ENCODE measurements at places on chromosomes 11 and 22.

DNA sequence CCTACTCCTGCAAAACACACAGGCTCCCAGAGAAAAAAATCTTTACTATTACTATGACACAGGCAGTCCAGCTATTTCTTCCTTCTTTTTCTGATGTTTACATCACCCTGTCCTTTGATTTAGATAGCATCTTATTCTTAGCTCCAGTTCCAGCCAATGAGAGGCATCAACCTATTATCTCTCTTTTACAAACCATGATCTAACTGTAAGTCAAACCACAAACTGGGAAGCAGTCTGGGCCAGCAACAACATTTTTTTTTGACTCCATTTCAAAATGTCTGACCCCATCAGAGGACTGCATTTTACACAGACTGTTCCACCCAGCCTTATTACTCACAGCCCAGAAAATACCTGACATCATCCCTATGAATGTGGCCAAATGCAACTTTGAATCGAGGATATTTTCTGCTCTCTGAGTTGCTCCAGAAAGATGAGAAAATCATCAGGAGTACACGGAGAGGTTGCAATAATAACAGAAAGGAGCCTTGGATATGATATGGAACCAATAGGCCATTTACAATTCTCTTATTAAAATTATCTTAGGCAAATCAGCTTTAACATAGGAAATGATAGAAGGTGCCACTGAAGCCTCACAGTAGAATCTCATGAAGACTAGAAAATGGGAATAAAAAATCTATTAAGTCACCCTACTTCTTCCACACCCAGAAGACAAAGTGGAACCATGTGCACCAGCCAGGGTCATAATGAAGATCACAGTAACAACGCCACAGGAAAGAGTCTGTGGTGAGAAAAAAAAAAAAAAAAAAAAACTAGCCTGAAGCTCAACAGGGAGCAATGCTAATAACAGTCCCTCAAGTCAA is 21.2 kb downstream of the TBRG1 start:
- no peak for DNase-seq

DNA sequence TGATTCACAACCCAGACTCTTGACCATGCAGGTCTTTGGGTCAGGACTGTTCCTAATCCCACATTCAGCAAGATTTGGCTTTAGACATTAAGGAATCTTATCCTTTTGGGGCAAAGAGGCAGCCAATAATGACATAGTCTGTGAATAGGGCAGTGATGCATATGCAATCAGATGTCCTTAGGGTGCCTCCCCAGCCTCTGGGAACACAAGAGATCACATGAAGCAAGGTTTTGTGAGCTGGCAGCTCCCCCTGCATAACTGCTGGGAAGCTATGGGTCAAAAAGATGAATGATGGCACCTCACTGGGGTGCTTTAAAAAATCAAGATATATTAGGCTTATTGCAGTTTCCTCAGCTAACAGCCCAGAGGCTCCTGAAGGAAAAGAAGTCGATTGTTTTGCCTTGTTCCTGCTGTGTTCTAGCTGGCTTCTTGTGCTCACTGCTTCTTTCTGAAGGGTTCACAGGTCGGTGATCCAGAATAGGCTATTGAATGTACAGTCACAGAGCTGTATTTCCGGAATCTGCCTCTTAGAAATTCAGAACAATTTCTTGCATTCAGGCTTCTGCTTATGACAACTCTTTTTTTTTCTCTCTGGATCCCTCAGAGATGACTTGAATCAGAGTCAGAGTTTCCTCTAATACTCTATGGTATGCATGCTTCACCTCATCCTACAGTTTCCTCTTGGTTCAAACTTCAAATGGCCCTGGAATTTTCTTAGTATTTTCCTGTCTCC is 31.7 kb downstream of the INSC start:
- no peak for DNase-seq

- DNase-seq = no peak
Observed at GRCh38 chr11:9765320-9766101, 101.6 kb downstream of the SWAP70 start.

- DNase-seq = no peak
Observed at GRCh38 chr11:125175166-125175565, 10.6 kb downstream of the PKNOX2 start.

DNA sequence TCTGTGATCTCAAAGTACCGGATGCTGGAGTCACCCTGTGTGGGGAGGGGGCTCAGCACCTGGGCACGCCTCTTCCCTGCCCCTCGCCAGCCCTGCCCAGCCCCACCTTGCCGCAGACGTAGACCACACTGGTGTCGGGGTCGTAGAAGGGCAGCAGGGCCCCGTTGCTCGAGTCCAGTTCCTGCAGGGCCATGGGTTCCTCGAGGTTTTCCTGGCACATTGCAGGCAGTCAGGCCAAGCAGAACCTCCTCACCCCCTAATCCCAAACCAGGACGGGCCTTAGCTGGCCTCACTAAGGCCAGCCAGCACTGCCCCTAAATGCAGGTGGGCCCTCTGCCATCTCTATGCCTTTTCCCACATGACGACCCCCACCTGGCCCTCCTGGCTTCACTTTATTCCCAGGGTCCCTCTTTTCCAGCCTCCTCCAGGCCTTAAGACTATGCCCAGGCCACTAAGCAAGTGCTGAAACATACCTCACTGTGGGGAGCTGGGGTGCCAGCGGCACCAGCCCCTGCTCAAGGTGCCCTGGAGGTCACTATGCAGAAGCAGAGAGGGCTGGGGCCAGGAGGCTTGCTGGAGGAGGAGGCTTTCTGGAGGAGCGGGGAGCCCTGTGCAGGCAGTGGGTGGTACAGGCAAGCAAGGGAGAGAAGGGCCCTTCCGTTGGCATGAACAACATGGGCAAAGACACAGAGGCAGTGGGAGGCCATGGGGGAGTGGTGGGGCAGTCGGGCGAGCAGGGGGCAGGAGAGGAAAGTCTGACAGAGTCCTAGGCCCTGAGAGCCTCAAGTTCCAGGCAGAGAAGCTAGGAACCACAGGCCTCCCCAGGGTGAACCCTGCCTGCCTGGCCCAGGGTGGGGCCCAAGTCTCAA is 2.8 kb downstream of the CORO1B start:
- DNase-seq = no peak

DNA sequence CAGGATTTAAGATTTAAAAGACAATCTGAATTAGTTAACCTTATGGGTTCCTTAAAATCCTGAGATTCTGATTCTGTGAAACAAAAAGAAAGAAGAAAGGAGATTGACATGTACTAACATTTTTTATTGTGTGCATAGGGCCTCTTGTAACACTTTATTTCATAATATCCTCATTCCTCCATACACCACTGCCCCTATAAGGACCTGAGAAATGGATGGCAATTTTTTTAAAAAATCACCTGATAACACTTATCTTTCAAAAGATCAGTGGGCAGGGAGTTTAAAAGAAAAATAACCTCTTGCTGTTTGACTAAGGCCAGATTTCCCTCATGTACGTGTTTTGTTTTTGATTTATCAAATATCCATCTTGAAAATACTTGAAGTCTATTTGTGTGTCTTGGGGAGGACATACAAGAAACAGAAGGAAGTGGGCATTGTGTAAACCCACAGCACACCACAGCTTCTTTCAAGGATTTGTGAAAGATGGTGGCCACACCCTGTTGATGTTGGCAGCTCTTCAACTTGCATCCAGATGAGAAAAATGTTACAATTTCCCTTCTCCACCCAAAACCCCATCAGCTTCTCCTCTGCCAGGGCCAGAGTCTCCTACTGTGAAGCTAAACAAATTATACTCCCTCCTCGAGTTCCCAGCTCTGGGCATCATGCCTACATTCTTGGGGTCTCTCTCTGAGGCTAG is 35.0 kb upstream of the MPEG1 start:
- no peak for DNase-seq

DNA sequence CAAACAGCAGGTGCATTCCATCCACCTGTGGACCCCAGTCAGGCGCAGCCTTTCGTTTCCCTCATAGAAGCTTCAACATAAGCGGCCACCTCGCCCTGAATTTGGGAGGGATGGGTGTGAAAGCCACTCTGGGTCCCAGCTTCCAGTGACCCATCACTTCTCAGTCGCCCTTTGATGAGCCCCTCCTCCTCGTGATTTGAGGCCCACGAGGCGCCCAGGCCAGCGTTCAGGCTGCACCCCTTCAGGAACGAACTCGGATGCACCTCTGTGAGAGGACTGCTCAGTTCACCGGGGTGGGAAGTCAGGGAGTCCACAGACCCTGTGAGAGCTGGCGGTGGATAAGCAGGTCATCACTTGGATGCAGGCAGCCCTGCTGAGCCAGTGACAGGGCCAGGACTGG is 1118.2 kb downstream of the BRD1 start:
- no peak for DNase-seq

GRCh38 chr11:49505231-49505630 is 296.8 kb upstream of the FOLH1 start:
- no peak for DNase-seq

- DNase-seq = no peak
Observed at GRCh38 chr11:37504921-37505320, 906.9 kb upstream of the RAG2 start.

DNA sequence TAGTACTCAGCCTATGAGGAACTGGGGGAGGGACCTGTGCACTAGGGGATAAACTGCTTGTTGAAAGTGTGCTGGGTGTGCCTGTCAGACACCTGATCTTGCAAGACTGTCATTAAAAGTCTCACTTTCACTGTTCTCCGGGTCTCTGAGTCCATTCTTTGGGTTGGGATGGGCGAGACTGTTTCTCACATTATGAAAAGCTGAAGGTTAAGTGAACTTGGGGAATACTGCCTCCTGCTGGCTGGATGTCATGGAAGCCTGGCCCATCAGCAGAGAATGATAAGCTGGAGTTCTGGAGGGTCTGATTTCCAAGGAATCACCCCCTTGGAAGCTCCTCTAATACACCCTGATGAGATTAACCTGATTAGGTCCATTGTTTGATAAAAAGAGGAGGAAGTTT is 9.0 kb upstream of the VPREB1 start:
- DNase-seq = no peak

DNA sequence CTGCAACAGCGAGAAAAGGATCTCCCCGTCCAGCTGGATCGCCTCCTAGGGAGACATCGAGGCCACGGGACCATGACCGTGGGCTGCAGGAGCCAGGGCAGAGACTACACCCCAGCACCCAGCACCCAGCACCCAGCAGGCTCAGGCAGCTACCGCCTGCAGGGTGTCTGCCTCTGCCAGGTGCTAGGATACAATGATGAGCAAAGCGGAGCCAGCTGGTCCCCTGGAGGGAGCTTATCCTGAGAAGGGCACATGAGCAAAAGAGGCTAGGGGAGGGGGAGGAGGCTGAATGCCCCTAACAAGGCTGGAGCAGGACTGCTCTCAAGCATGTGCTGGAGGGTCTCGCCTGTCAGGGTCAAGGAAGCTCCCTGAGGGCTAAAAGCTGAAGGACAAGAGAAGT is 4.8 kb upstream of the CASTOR1 start:
- no peak for DNase-seq

DNA sequence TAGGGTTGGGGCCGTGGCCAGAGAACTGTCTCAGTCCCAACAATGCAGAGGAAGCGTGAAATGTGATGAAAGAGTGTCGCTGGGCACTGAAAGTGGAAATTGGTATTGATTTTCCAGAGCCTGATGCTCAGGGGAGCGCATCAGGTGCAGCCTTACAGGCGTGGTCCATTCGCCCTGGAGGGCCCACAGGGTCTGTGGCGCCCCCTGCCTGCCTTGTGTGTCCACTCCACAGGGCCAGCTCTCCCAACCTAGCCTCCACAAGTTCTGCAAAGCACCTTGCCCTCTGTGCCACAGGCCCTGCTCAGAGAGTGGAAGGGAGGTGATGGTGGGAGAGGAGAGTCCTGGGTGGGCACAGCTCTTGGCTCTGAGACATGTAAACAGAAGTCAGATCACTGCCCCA is 54.9 kb upstream of the LMO1 start:
- DNase-seq = no peak

DNA sequence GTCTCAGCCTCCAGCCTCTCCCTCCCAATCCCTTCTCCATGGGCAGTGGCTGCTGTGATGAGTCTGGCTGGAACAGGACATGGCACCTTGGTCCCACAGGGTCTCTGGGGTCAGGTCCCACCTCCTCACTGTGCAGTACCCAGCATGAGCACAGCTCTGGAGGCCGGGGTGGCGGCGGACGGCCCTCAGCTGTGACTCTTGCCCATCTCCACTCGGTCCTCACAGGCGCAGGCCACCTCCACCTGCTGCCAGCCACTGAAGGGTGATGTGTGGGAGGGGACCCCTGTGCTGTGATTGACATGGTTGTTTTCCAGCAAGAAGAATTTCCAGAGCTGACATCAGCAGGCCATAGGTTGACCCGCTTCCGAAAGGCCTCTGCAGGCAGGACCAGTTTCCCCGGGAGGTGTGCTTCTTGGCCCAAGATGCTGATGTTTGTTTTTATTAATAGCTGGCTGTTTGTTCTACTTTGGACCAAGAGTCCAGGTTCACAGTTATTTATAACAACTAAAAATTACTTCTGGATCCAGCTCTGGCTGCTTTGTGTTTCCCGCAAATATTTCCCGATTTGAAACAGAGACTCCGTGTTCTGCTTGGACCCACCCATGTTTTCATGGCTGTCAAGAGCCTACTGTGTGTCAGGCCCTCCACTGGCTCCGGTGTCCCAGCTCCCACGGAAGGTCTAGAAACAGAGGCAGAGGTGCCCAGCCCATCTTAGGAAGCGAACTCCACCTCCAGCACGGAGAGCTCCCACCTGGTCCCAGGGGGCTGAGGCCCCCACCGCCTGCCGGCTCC is 45.7 kb downstream of the SCUBE1 start:
- no peak for DNase-seq

GRCh38 chr11:15617126-15617525 is 502.4 kb downstream of the INSC start:
- DNase-seq = no peak

GRCh38 chr11:65353900-65354264 is 669 bp upstream of the TIGD3 start:
- DNase-seq = no peak

DNA sequence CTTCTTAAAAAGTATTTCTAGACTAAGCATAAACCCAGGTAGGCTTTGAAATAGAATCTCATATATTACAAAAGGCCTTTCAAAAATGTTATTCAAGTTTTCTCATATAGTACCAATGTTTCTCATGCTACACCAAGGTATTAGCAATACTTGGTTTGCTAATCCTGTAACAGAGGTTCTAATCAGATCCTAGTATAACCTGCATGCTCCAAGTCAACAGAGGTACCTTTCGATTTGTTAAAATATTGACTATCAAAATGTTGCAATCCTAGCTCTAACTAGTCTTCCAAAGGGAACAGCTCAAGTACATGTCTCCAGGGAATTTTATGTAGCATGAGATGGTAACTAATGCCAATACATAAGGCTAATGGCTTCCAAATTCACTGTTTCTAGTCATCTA is 98.1 kb upstream of the APOA1 start:
- DNase-seq = no peak

GRCh38 chr11:71281831-71282230 is 29.5 kb upstream of the SHANK2 start:
- no peak for DNase-seq

DNA sequence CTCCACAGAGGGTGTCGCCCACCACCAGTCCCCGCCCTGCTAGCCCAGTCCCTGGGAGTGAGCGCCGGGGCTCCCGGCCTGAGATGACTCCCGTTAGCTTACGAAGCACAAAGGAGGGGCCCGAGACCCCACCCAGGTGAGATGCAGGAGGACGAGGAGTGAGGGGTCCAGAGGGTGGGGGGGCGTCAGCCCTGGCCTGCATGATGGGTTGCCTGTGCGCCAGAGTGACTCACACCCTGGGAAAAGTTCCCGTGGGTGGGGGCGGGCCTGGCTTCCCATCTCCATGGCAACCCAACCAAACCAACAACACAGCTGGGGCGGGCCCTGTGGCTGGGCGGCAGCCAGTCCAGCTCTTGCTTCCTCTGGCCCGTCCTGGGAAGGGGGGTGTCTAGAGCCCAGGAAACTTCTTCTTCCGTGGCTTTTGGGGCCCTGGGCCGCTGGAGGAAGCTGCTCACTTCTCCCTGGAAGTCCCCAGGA is 4.5 kb downstream of the GAS2L1 start:
- DNase-seq = peak; percentile 11
